ENCODE measurements at places on chromosomes 6 and 20.

DNA sequence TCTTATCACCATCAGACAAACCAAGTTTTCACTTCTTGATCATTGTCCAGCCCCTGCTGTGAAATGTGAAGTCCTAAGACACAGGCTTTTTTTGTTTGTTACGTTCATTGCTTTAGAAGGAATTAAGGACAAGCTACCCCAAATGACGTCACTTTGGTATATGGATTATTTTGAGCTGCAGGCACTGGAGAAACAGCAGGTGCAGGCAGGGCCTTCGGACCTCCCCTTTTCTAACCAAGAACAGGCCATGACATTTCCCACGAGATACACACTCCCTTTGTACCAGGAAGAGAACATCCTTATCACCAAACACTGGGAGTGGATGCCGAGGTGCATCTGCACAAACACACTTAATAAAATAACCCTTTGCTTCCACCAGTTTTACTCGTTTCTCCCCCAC is 418.0 kb upstream of the SULF2 start:
- no peak for DNase-seq

- no peak for DNase-seq
Measured at GRCh38 chr20:44811150-44811685, 872 bp upstream of the RIMS4 start.

DNA sequence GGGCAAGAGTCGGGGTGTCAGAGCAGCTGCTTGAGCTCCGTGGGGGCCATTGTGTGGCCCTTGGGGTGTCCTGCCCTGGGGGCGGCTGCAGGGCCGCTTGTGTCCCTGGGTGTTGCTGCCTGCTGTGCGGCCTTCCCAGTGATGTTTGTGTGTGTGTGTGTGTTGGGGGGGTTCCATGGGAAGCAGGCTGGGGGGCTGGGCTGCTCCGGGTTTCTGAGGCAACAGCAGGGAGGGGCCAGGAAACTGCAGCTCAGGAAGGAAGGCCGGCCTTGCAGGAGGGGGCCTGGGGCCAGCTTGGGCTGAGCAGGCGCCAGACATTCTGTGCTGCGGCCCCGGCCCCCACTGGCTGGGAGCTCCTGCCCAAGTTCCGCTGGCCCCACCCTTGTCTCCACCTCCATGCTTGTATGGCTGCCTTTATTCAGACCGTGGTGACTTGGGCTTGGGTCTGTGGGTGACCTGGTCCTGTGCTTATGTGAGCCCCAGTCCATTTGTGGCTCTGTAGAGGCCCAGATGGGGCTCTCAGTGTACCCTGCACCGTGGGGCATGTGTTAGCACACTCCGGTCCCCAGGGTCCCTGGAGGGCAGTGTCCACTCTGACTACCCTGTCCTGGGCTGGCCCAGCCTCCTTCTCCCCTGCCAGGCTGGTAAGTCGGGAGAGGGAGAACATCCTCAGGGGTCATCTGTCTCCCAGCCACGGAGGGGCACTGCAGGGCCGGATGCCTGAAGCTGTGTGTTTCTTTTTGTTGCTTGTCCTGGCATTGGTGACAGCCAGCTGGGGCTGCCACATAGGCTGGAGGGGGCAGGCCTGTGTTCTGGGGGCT is 4.6 kb upstream of the SOX18 start:
- DNase-seq, result peak; percentile 66

DNA sequence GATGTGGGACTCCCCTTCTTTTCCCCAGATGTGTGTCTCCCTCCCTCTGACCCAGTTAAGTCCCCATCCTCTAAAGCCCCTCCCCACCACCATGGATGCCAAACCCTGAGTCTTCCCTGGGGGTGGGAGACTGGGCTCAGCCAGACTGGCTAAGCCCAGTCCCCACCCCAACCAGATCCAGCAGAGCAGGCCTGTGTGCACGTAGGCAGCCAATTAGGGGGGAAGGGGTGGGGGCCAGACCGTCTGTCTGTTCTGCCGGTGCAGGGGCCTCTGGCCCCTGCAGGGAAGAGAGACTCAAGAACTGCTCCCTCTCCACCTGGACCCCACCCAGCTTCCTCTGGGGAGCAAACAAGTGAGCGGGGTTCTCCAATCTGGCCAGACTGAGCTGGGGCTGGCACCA is 605 bp downstream of the COX4I2 start:
- DNase-seq, result no peak

DNA sequence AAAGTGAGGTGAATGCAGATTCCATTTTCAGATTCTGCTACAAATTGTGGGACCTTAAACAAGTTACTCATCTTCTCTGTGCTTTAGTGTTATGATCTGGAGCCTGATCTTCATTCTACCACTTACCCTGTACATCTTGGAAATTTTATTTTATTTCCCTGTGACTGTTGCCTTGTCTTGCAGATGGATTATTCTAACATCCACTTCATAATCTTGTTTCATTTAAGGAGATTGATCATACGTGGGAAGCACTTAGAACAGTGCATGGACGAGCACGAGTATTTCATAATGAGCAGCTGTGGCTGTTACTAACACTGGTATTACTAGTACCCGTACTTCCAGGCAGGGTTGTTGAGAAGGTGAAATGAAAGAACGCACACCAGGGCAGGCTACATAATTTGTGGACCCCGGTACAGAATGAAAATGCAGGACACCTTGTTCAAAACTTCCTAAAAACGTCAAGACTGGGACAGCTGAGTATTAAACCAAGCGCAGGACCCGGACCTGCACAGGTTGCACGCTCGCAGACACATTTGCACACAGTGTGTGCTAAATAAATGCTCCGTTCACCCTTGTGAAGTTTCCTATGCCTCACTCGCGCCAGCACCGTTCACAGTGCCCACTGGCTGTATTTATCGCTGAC is 535 bp upstream of the CCDC170 start:
- DNase-seq, result no peak

GRCh38 chr6:111759331-111759835 is 113.9 kb downstream of the FYN start:
- DNase-seq, result no peak

GRCh38 chr6:43584892-43585570 is 9.0 kb downstream of the POLH start:
- peak; percentile 29 for DNase-seq

DNA sequence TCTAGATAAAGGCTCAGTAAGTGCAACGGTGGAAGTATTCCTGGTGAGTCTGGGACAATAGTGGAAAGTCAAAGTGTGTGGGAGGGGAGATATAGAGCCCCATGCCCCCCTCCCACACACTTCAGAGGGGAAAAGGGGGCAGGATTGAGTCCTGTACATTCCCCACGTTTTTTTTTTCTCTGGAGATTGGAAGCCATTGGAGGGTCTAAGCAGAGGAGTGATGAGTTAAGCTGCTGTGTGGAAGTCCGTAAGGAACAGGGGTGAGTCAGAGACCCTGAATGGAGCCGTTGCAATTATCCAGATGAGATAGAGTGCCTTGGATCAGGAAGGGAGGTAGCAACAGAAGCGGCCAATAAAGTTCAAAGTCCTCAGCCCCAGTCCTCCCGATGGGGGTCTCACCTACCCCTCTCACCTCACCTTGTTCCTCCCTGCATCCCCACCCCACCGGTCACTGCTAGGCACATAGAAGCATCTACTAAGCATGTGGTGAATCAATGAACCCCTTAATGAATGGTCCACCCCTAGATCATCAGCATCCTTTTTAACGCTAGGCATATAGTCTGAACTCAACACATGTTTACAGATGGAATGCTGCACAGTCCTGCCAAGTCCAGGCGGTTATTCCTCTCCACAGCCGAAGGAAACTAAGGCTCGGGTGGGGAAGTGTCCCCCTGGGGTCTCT is 662 bp upstream of the SLC9A8 start:
- peak; percentile 71 for DNase-seq

GRCh38 chr20:16952965-16953364 is 204.8 kb downstream of the OTOR start:
- DNase-seq, result no peak

DNA sequence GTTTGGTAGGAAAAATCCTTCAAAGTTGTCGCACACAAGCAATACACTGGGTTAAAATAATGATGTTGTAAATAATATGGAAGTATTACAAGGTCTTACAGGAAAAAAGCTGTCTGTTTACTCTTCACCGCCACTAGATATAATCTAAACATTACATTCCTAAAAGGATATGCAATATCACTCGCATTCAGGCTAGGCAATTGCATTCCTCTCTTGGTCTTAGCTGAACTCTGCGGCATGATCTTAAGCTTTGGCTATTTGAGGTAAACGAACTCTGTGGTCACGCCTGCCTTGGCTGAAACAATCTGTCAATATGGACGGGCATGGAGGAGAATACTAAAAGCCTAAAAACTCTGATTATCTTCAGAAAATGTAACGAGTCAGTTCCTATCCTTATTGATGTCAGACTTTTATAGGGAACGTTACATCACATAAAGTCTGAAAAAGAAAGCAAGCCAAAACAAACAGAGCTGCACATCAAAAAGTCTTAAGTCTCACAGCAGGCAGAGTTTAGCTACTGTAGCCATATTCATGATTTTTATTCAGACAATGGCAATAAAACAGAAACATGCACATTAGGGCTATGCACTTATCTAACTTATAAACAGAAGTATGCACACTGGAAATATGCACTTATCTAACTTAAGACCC is 30.8 kb upstream of the FILIP1 start:
- DNase-seq, result peak; percentile 97

DNA sequence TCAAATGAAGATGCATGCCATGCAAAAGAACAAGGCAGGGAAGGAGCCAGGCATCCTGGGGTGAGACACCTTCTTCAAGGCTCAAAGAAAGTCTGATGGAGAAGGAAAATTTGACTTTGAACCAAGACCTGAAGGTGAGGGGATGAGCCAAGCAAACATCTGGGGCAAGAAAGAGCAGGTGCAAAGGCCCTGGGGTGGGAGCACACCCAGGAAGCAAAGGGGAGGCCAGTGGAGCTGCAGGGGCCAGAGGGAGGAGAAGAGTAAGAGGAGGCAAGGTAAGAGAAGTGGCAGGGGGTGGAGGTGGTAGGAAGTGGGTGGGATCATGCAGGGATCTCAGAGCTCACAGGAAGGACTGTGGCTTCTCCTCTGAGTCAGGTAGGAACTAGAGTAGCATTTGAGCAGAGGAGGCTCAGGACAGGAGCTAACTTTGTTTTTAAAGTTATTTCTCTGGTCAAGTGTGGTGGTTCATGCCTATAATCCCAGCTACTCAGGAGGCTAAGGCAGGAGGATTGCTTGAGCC is 49.6 kb downstream of the SLC13A3 start:
- no peak for DNase-seq

DNA sequence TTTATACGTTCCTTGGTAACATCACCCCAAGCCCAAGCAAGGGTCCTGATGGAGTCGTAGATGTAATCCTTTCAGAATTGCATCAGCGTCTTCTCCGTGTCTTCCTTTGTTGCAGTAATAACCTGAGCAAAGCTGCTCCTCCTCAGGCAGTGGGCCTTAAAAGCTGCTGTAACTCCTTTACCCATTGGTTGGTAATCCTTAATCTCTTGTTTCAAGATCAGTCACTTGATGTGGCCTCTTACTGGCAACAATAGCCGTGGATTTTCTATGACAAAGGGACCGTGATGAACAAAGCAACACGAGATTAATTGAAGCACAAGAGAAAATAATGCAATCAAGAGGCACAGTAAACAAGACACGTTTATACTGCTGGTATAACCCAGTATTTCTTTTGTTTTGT is 44.6 kb downstream of the ALDH5A1 start:
- no peak for DNase-seq

DNA sequence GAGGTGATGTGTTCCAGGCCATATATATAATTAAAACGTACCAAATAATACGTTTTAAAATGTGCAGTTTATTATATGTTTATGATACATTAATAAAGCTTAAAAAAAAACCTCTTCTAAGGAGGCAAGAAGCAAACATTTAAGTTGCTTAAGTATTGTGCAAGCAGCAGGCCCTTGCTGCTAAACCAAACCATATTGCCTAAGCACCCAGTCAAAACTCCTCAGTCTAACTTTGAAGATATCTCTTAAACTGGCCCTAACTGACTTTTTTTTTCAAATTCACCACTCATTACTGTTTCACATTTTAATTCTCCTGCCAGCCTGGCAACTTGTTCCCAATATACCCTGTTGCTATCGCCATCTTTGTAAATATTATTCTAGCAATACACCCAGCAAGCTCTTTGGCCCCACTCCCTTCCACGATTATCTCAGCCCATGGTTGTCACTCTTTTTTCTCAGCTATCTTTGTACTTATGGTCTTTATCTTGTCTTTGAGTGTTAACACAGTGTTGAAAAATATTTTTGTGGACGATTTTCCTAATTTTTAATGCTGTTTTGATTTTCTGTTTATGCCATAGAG is 60.9 kb downstream of the C6orf58 start:
- no peak for DNase-seq

DNA sequence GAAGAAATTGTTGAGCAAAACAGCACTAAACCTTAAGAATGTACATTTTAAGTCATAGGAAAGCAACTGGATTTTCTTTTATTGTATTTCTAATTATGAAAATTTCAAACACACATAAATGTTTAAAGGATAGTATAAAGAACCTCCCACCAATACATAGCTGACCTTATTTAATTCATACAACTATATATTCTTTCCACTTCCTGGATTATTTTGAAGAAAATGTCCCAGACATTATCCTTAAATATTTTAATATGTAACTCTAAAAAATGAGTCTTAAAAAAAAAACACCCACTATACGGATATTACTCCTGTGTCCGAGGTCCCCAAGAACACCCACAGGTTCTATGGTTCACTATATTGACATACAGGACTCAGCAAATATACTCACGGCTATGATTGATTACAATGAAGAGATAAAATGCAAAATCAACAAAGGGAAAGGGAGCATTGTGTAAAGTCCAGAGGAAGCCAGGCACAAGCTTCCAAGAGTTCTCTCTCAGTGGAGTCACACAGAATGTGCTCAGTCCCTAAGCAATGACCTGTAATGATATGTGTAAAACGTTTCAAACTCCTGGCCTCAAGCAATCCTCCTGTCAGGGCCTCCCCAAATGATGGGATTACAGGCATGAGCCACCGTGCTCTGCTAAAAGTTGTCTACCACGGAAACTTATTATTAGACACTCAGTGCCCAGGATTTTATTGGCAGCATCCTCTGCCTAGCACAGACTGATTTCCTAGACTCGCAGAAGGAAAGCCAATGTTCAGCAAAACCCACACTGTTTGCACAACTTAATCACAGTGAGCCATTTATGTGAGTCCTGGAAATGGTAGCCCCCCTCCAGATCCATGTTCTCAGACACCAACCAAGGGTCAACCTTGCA is 23.2 kb downstream of the GLYATL3 start:
- DNase-seq, result no peak

GRCh38 chr20:38106461-38106860 is 58.6 kb downstream of the TGM2 start:
- no peak for DNase-seq

- peak; percentile 37 for DNase-seq
Measured at GRCh38 chr6:121651420-121651819, 216.0 kb downstream of the GJA1 start.

- DNase-seq, result no peak
Measured at GRCh38 chr6:162220876-162221275, 506.7 kb downstream of the PRKN start.

DNA sequence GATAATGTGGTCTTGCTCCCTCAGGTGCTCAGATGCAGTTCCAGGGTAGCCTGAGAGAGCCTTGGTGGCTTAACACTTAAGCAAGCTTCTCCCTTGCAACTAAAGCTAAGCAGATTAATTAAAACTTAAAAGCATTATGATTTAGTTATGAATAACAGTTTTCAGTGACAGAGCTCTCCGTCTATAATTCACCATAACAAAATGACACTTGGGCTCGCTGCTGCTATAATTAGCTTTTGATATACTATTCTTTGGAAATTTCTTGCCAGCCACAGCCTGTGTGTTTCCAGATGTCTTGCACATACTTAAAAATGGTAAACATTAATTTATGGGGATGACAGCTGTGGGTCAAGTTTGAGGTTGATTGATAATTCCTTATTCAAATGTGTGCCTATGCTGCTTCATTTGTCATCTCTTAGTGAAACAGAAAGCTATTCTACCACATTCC is 380.5 kb downstream of the TFAP2B start:
- DNase-seq, result no peak

GRCh38 chr6:9455864-9456658 is 958.8 kb downstream of the TFAP2A start:
- peak; percentile 15 for DNase-seq
